ENCODE measurements at places on chromosomes 7 and 10.

GRCh38 chr7:70920876-70921275 is 211.1 kb upstream of the GALNT17 start:
- DNase-seq, result no peak

- DNase-seq, result no peak
These were observed 2.9 kb downstream of the ERLIN1 start for GRCh38 chr10:100182908-100183307.

- DNase-seq, result no peak
These were observed 39.1 kb downstream of the PDE1C start for GRCh38 chr7:32030904-32031692.

DNA sequence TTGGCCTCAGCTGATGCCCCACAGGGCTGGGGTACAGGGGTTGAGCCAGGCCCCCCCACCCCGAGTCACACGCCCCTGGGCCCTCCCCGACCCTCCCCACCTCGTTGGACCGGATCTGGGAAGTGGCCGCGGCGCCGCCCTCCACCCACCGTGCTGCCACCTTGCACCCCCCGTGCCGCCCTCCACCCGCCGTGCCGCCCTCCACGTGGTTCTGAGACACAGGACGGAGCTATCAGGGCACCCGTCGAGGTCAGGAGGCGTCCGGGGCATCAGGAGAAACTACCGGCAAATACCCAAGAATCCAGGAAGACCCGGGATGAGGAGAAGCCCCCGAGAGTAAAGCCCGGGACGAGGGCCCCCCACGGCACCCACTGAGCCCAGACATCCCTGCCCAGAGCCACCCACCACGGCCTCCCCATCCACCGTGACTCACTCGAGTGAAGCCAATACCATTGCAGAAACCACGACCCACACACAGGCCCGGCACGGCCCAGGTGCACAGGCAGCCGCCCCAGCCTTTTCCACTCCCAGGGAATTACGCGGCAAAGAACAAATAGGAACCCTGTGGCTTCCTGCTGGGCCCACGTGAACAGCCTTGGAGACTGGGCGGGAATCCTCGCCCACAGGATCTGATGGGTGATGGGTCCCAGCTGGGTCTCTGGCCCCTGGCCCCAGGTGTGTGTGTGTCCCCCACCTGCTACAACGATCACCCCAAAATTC is 34.0 kb downstream of the ADAP1 start:
- no peak for DNase-seq

All from stimulated activated CD4-positive, alpha-beta T cell treated with anti-CD3 and anti-CD28 coated beads, Interleukin-15, amount 100 ng/mL, for 1 hour (primary cell).